SK-N-SH treated with all-trans-retinoic acid at 6 μM for 48 hours (cell line): ENCODE measurements at places on chromosomes 1 and 21.
A peak's percentile ranks its signal among the peaks of the same experiment; 100 is the strongest.

- ATAC-seq = peak; percentile 79
These were observed 248.9 kb downstream of the PLPP3 start for GRCh38 chr1:56330391-56331026.

DNA sequence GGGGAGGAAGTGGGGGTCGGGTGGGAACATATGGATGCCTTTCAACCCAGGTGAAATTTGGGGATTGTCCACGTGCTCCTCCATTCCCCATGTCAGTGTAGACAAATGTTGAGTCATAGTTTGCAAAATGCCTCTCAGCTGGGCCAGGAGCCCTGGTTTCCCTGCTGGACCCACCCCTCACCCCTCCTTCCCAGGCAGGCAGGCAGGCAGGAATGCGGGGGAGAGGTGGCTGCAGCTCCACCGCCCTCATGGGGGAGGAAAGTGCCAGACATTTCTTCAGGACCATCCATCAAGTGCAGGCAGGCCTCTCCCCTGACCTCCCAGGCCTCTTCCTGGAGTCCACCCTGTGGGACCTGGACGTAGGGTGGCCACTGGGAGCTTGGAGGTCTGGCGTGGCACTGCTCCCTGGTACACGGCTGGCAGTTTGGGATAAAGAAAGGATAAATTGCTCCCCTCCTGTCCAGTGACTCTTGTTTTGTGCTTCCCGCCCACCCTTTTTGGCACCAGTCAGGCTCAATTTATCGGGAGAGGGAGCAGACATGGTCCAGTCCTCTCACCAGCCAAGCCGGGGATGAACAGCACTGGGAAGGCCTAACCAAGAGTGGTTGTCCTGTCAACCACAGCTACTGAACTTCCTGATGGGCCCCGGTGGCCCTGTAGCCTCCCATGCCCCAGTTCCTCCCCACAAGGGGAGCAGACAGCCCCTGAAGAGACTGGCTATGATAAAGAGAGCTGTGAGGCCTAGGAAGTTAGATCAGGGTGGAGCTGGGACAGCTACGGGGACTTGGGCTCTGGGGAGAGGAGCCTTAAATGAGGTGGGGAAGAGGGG lies 18.9 kb downstream of the NPR1 start:
- peak; percentile 72 for ATAC-seq

- ATAC-seq = peak; percentile 68
These were observed 558 bp downstream of the PFKL start for GRCh38 chr21:44300262-44300959.

GRCh38 chr1:70667494-70668170 lies 256.6 kb downstream of the CTH start:
- peak; percentile 71 for ATAC-seq
